NCI-H2029 treated with DMSO at 0.1 percent for 48 hours (cell line): ENCODE measurements at places on chromosomes 7 and 10.

DNA sequence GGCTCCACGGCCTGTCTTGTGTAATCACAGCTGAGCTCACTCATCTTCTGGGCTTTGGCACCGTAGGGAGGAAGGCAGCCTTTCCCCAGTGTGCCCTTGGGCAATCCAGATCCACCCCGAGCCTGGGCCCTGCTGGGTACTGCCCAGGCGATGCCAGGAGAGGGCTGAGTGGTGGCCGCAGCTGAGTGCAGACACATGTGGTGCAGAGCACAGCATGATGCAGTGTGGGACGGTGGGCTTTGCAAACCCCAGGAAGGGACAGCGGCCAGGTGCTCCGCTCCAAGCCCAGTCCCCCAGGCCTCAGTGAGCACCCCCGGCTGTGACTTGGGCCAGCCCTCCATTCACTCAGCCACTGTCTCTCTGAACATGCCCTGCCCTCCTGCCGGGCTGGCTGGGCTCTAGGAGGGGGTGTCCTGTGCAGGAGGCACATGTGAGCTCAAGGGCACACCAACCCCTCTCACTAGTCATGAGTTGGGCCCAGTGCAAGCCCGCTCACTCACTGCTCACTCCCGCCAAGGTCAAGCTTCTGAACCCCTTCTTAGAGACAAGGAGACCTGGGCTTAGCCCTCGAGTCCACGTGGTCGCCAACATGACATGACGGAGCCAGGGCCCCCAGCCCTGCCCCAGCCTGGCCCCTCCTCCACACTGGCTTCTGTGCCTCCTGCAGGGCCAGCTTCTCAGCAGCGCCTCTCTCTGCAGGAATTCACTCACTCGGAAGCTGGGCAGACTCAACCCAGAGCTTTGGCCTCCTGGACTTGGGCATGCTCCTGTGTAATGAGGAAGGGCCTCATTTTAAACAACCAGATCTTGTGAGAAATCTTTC is 77.5 kb upstream of the INSIG1 start:
- DNase-seq: no peak

- DNase-seq: no peak
Measured at GRCh38 chr7:73737491-73738219, 947 bp downstream of the ABHD11 start.

DNA sequence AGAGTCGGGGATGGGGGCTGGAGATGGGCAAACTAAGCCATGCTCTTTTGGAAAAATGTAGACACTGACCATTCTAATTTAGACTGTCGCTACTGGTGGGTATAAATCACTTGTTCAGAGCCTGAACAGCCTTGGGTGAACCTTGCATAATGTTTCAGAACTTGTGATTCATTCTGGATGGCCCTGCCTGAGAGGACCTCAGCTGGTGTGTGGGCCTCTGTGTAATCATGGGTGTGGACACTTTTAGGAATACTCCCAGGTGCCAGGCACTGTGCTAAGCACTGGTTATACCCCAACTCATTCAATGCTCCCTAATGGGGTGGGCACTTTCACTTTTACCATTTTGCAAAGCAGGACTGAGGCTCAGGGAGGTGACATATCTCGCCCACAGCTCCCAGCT is 26.8 kb upstream of the TM9SF3 start:
- DNase-seq: no peak

GRCh38 chr7:80467069-80467468 is 44.8 kb downstream of the GNAT3 start:
- DNase-seq: peak; percentile 32

- no peak for DNase-seq
Measured at GRCh38 chr7:45563401-45563800, 10.8 kb upstream of the ADCY1 start.

- DNase-seq: no peak
Measured at GRCh38 chr10:25944771-25945170, 10.7 kb downstream of the MYO3A start.

DNA sequence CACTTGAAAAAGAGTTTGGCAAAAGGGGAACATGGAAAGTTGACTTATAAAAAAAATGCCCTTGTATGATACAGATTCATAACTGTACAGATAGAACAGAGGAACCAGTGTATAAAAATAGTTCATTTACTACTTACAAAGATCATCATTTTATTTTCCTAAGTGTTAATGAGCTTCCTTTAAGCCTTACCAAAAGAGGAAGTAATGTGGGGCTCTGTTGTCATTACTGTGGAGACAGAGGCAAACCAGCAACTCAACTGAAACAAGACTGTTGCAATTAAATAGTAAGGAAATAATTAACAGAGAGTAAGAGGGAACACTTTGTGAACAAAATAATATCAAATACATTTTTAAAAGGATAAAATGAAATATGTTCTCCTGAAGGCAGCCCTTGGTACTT is 526.2 kb upstream of the ADARB2 start:
- no peak for DNase-seq

- no peak for DNase-seq
Measured at GRCh38 chr10:85623758-85624157, 742.8 kb downstream of the GRID1 start.
